ENCODE measurements at places on chromosomes 6 and 20.
A peak's percentile ranks its signal among the peaks of the same experiment; 100 is the strongest.

DNA sequence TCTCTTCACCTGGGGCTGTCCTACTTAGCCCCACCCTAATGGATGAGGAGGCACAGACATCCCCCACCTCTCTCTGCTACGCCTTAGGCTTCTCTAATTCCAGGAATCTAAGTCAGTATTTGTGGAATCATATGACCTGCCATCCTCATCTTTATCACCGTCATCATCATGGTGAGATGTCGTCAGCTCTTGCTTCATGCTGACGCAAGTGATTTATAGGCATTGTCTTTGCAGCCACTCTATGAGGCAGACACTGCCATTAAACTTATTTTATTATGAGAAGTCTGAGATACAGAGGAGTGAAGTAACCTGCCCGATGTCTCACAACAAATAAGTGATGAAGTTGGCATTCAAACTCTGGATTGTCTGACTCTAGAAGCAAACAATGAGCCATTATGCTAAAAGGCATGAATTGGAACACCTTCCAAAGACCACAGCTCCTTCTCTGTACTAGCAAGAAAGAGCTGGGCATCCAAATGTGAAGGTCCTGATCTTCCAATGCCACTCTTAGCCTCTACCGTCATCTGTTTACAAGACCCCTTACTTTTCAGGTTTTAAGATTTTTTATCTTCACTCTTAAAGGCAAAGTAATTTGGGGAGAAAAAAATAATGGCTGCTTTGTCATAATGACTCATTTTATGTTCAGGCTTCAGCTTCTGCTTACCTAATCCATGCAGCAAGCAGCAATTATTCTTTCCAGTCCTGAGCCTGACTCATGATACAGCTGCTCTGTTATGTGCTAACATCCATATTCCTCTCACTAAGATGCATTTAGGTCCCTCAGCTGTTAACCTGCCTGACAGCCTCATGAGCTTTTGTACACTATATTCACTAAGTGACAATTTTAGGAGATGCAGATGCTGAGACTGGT lies 113.7 kb upstream of the BCLAF1 start:
- peak; percentile 89 for DNase-seq

DNA sequence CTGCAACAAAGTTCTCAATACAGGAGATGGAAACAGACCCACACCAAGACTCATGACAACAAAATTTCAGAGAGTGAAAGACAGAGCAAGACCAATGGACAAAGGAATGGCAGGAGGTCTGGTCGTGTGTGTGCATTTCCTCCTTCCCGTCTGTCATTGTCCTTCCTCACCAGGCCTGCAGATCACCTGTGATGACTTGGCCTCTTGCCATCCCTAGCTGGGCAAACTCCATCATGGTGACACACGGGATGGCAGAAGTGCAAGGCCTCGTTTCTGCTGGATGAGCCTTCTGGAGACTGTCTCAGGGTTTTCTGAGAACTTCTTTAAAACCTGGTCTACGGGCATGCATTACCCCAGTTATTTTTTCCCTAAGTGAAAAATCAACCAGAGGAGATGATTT lies 49.2 kb downstream of the RPP21 start:
- DNase-seq, result no peak

- DNase-seq, result no peak
Observed at GRCh38 chr6:155448668-155449449, 6.8 kb downstream of the NOX3 start.

GRCh38 chr6:98932381-98932780 lies 15.4 kb downstream of the FBXL4 start:
- no peak for DNase-seq

GRCh38 chr6:71468841-71469700 lies 180.5 kb downstream of the OGFRL1 start:
- peak; percentile 72 for DNase-seq

- no peak for DNase-seq
Observed at GRCh38 chr6:111098597-111098996, 11.3 kb downstream of the SLC16A10 start.

GRCh38 chr6:32092760-32093497 lies 16.2 kb downstream of the TNXB start:
- no peak for DNase-seq

DNA sequence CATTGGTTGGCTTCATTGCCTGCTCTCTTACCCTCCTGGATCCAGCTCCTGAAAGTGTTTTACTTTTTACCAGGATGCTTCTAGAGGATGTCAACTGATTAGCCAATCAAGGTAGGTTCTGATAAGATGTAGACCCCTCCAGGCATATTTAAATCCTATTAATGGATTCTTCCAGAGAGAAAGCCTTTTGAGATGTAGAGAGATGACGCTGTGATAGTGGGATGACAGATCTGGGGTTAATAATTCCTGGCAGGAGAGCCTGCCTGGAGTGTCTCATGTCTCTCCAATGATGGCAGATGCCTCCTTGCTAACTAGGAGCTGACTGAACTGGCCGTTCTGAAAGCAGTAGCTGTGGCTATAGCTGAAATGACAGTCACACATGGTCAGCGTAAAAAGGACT lies 116.9 kb upstream of the DTNBP1 start:
- DNase-seq, result no peak

GRCh38 chr6:107495196-107495643 lies 5.3 kb downstream of the SOBP start:
- no peak for DNase-seq

- no peak for DNase-seq
Observed at GRCh38 chr6:93621442-93621841, 202.1 kb upstream of the EPHA7 start.

GRCh38 chr20:45049904-45050471 lies 50.9 kb downstream of the KCNS1 start:
- DNase-seq, result no peak

- no peak for DNase-seq
Observed at GRCh38 chr6:20572288-20572687, 38.0 kb downstream of the CDKAL1 start.

- no peak for DNase-seq
Observed at GRCh38 chr20:58765780-58766179, 73.2 kb downstream of the NPEPL1 start.

- no peak for DNase-seq
Observed at GRCh38 chr6:138896104-138896756, 91.8 kb downstream of the REPS1 start.

GRCh38 chr6:56716229-56716628 lies 73.5 kb upstream of the DST start:
- DNase-seq, result no peak

Measured in A172 (cell line).